Activated CD4-positive, alpha-beta T cell treated with anti-CD3 and anti-CD28 coated beads, Interleukin-2, amount 10 ng/mL, durations not matched to agents 24 days and 14 days (primary cell): ENCODE measurements at places on chromosomes 16 and 17.

DNA sequence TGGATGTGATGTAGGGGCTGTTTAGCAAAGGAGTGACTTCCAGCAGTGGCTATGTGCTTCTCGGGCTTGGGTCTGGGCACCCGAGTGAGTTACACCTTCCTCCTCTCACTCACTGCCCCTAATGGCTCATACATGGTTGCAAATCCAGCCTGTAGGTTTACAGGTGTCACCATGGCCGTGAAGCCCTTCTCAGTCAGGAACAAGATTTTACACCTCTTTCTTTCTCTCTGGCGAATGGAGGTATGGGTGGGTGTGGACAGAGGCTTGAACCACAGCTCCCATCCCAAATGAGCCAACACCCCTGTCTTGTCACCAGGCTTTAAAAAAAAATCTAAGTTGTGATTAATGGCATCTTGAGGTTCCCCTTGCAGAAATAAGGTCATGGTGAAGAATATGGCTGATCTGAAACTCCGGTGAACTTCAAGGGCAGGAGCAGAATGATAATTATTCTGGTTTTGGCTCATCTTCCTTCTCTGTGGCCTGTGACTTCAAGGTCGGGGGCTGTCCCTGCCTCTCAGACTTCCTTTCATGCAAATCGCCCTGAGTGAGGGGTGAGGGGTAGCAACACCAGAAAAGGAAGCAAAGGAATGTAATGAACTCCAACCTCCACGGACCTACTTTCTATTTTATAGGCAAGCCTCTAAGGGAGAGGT, 331.2 kb downstream of the MAF start:
- peaks cover 9% of the 10 kb centered on the region for H3K27me3 ChIP-seq
- H3K4me1 ChIP-seq, result peaks cover 74% of the 10 kb centered on the region
- peak overlapping the region; percentile 86 for H3K27ac ChIP-seq

DNA sequence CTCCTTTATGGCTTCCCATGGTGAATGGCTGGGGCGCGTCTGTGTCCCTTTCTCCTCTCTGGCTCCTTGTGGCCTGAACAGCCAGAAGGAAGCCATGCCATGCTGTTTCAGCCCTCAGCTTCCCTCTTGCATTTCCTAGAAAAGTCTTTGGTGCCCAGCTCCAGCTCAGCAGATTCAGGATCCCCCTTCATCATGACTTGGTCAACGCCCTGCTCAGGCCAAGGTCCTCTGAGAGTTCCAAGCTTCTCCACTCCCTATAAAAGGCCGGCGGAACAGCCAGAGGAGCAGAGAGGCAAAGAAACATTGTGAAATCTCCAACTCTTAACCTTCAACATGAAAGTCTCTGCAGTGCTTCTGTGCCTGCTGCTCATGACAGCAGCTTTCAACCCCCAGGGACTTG, at the start of gene CCL13:
Gene CCL13 (plus strand): TSS at position 287 of the 400 bp plus-strand sequence. CDS start 47 bp downstream, at position 334.
- peak; percentile 28 for DNase-seq
- no peak within 1 kb of the TSS for H3K27ac ChIP-seq
- no peaks in the 10 kb centered on the region for H3K36me3 ChIP-seq
- H3K27me3 ChIP-seq, result peaks cover 48% of the 10 kb centered on the region
- peaks cover 6% of the 10 kb centered on the region for H3K4me1 ChIP-seq

DNA sequence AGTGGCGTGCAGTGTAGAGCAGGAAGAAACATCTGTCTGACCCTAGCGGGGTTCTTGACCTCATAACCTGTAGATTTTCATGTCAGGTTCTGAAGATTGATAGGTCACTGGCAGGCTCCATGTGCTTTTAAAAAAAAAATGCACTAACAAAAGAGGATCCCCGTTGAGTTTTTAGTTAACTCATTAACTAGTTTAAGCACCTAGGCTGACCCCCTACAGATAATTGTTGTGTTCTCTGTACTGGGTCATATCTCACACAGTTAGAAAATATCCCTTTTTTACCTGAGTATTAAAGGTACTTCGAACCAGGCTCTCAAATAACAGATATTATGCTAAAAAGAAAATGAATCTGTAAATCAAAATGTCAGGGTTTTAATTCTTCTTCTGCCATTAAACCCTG, 676.6 kb downstream of the CDH11 start:
- no peaks in the 10 kb centered on the region for H3K4me1 ChIP-seq
- no peaks in the 10 kb centered on the region for H3K27me3 ChIP-seq
- no peak overlapping the region for H3K27ac ChIP-seq
- H3K36me3 ChIP-seq, result no peaks in the 10 kb centered on the region

- H3K4me1 ChIP-seq, result no peaks in the 10 kb centered on the region
- no peaks in the 10 kb centered on the region for H3K27me3 ChIP-seq
- no peak overlapping the region for H3K27ac ChIP-seq
- no peak overlapping the region for H3K4me3 ChIP-seq
These were observed 405.6 kb downstream of the PMP22 start for GRCh38 chr17:14859542-14859941.

DNA sequence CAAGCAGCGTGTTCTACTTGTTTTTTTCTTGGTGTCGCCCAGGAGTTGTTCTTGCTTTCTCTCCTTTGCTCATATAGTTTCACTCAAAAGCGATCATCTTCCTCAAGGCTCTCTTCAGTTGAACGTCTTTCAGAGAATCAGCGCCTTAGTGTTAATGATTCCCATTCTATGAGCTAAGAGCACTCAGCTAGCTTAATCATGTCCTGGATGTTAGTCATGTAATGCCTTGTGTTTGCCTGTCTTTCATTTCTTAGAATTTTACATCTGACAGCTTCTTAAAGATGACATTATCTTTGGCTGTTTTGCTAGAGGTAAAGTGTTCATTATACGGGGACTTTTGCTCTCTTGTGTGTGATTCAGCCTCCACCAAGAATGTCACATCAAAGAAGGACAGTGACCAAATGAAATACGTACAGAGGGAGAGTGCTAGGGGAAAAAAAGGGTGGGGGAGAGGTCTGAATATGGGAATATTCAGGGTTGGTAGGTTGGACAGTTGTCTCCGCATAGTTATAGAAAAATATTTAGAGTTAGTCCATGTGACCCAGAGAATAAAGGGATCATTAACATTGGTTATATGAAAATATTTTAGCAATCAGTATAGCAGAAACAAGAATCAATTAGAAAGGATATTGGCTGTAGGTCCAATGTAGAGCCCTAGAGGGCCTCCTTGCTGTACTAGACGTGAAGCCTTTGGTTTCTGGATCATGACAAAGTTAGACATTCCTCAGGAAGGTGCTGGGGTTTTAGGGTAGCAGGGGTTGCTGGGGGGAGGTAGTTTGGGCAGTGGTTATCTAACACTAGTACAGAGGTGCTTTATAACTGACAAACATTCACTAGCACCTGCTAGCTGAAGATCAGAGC, 31.9 kb upstream of the ANKFN1 start:
- H3K27me3 ChIP-seq, result no peaks in the 10 kb centered on the region
- H3K4me1 ChIP-seq, result no peaks in the 10 kb centered on the region
- H3K4me3 ChIP-seq, result no peak overlapping the region
- no peaks in the 10 kb centered on the region for H3K36me3 ChIP-seq

DNA sequence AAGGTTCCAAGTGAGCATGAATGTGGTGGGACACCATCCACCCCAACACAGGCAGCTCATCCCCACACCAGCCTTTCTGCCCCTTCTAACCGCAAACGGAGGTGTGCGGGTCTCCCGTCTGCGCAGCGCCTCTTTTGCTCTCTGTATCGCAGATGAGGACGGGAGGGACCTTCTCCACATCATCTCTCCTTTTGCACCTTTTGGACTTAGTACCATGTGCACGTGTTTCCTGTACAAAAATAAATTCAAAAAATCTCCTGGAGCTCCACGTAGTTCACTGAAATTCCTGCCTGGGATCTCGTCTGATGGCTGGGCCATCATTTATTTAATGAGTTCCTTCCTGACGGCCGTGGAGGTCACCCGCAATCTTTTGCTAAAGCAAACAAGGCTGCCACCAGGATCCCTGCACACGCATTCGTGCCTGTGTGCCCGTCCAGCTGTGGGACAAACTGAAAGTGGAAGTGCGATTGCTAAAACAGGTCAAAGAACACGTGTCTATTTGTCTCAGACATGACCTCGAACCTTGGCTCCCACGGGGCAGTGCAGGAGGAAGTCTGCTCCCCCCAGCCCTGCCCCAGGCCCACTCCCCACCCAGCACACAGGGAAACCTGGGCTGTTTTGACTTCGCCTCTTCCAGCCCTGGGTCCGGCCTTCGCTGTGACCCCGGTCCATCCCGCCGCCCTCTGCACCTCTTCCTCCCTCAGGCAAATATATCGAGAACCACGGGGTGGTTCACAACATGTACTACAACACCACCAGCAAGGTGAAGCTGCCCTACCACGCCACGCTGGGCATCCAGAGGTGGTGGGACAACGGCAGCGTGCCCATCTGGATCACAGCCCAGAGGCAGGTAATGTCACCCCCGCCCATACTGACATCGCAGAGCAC, 2.3 kb downstream of the ENPP7 start:
- no peaks in the 10 kb centered on the region for H3K36me3 ChIP-seq
- peak overlapping the region; percentile 60 for H3K4me3 ChIP-seq
- no peaks in the 10 kb centered on the region for H3K27me3 ChIP-seq
- peak overlapping the region; percentile 71 for H3K27ac ChIP-seq
- H3K4me1 ChIP-seq, result peaks cover 7% of the 10 kb centered on the region

DNA sequence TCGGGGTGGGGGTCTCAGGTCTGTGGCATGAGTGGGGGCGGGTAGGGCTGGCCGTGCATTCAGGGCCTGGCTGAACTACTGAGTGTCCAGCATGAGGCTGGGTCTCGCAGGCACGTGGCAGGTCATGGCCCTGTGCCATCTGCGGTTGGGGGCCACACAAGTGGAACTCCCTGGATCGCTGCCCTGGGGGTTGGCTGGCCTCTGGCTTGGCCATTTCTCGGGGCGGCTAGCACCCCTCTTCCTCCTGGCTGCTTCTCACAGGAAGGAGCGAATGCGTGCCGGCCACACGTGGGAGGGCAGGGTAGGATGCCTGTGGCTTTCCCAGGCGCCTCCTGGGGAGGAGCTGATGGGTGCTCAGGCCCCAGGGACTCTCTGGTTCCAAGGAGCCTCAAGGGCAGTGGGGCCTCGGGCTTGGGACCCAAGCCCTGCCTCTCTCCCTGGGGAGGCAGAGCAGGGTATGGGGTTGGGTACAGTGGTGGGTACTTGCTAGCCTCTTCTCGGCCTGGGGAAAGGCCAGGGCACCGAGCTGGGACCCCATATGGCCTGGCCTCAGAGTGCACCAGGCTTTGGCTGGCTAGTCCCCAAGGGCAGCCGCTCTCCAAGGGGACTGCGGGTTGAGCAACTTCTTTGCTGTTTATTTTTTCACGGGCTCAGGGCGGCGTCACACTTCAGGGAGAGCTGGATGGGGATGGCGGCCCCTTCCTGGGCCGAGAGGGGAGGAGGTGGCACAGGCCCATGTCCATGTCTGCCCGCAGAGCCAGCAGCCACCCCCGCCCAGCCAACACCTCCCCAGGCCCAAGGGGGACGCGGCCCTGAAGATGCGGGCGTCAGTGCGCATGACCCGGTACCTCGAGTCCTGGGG, 37.5 kb downstream of the ADCY7 start:
- H3K27ac ChIP-seq, result no peak overlapping the region
- H3K4me1 ChIP-seq, result peaks cover 2% of the 10 kb centered on the region
- H3K36me3 ChIP-seq, result peaks cover 29% of the 10 kb centered on the region
- H3K4me3 ChIP-seq, result no peak overlapping the region
- DNase-seq, result no peak

- peaks cover 3% of the 10 kb centered on the region for H3K36me3 ChIP-seq
- H3K4me1 ChIP-seq, result peaks cover 12% of the 10 kb centered on the region
- no peak for DNase-seq
- H3K4me3 ChIP-seq, result no peak overlapping the region
These were observed 19.9 kb upstream of the RAB11FIP4 start for GRCh38 chr17:31371511-31372097.

DNA sequence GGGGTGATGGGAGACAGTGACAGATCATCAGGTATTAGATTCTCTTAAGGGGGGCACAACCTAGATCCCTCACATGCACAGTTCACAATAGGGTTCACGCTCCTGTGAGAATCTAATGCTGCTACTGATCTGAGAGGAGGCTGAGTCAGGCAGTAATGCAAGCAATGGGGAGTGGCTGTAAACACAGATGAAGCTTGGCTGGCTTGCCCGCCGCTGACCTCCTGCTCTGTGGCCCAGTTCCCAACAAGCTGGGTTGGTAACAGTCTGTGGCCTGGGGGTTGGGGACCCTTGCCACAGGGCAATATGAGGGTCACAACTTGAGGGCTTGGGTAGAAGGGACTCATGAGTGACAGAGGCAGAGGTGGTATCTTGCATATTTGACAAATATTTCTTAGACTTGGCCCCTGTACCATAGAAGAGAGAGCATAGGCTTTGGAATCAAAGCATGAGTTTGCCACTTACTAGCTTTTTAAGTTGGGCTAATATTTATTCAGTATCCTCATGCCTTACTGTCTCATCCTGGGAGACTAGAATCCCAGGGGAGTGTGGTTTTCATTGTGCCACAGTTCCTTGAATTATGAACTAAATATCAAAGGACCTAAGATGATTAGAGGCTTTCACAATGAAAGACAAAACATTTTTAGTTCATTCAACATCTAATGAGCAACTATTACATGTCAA, 133.4 kb downstream of the SPACA3 start:
- H3K27ac ChIP-seq, result no peak overlapping the region
- H3K27me3 ChIP-seq, result peaks cover 4% of the 10 kb centered on the region
- no peak for DNase-seq
- H3K4me1 ChIP-seq, result no peaks in the 10 kb centered on the region
- H3K36me3 ChIP-seq, result no peaks in the 10 kb centered on the region

GRCh38 chr16:81624760-81625543, 154.1 kb upstream of the PLCG2 start:
- H3K27ac ChIP-seq, result peak overlapping the region; percentile 40
- no peaks in the 10 kb centered on the region for H3K27me3 ChIP-seq
- no peak overlapping the region for H3K4me3 ChIP-seq
- H3K36me3 ChIP-seq, result peaks cover 5% of the 10 kb centered on the region

- H3K27ac ChIP-seq, result peak overlapping the region; percentile 65
- DNase-seq, result peak; percentile 92
- peaks cover 14% of the 10 kb centered on the region for H3K36me3 ChIP-seq
- H3K4me1 ChIP-seq, result peaks cover 24% of the 10 kb centered on the region
- peaks cover 22% of the 10 kb centered on the region for H3K27me3 ChIP-seq
These were observed 141.0 kb upstream of the KCNJ18 start for GRCh38 chr17:21551081-21551881.

- no peak overlapping the region for H3K27ac ChIP-seq
- H3K4me3 ChIP-seq, result no peak overlapping the region
- no peak for DNase-seq
- no peaks in the 10 kb centered on the region for H3K27me3 ChIP-seq
These were observed 61.8 kb upstream of the RBFOX1 start for GRCh38 chr16:7270823-7271222.

DNA sequence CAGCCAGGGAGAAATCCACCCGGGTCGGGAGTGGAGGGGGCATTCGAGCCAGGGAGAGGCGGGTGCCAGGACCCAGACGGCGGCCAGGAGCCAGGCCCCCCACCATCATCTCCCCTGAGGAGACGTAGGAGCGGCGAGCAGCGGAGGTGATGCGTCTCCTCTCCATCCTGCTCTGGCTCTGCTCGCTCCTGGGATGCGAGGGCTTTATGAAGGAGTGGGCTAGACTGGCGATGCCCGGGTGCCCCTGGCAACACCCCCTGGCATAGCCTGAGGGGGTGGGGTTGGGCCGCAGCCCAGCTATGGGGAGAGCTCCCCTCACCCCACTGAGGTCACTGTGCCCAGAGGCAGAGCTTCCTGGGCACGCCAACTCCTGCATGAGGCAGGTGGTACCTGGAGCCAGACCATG, at the start of gene GFAP:
Gene GFAP (minus strand): TSS at position 180 of the 406 bp plus-strand sequence. CDS start 14 bp downstream, at position 166.
- H3K4me1 ChIP-seq, result peaks cover 9% of the 10 kb centered on the region
- no peak for DNase-seq
- H3K36me3 ChIP-seq, result no peaks in the 10 kb centered on the region

GRCh38 chr16:48526058-48526957, 83.7 kb downstream of the N4BP1 start:
- H3K4me3 ChIP-seq, result no peak overlapping the region
- no peak overlapping the region for H3K27ac ChIP-seq
- no peaks in the 10 kb centered on the region for H3K27me3 ChIP-seq
- H3K36me3 ChIP-seq, result no peaks in the 10 kb centered on the region

- H3K4me1 ChIP-seq, result peaks cover 26% of the 10 kb centered on the region
- no peak overlapping the region for H3K4me3 ChIP-seq
- DNase-seq, result no peak
- H3K27me3 ChIP-seq, result no peaks in the 10 kb centered on the region
These were observed 4.9 kb downstream of the RPAIN start for GRCh38 chr17:5424909-5425308.
